ENCODE measurements at places on chromosomes 6 and 20.

- no peak overlapping the region for H3K27ac ChIP-seq
- peaks cover 9% of the 10 kb centered on the region for H3K4me1 ChIP-seq
- no peaks in the 10 kb centered on the region for H3K36me3 ChIP-seq
Observed at GRCh38 chr6:87753131-87753685, 51.2 kb upstream of the AKIRIN2 start.

- H3K27ac ChIP-seq, result no peak overlapping the region
- no peaks in the 10 kb centered on the region for H3K27me3 ChIP-seq
- no peak overlapping the region for H3K4me3 ChIP-seq
Observed at GRCh38 chr20:4088766-4089165, 73.4 kb upstream of the RNF24 start.

DNA sequence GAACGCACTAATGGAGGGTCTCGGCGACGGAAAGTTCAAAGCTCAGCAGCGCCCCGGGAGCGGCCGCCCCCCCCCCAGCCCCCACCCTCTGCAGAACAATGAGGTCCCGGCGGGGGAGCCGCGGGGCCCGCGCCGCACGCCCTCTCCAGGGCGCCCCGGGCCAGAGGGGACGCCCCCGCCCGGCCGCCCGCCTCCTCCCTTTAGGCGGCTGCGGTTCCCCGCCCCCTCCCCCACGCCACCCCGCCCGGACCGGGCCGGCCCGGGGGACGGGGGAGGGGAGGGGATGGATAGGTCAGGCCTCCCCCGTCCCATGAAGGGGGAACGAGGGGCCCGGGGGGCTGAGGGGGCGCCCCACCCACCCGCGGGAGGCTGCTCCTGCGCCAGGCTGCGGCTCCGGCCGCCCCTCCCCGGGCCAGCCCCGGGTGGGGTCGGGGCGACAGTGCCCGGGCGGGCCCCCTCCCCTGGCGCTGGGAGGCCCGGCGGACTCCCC, 1.5 kb downstream of the NOL4L start:
- no peaks in the 10 kb centered on the region for H3K36me3 ChIP-seq
- H3K4me1 ChIP-seq, result peaks cover 21% of the 10 kb centered on the region
- H3K4me3 ChIP-seq, result peak overlapping the region; percentile 4
- H3K27ac ChIP-seq, result no peak overlapping the region
- H3K27me3 ChIP-seq, result peaks cover 4% of the 10 kb centered on the region

DNA sequence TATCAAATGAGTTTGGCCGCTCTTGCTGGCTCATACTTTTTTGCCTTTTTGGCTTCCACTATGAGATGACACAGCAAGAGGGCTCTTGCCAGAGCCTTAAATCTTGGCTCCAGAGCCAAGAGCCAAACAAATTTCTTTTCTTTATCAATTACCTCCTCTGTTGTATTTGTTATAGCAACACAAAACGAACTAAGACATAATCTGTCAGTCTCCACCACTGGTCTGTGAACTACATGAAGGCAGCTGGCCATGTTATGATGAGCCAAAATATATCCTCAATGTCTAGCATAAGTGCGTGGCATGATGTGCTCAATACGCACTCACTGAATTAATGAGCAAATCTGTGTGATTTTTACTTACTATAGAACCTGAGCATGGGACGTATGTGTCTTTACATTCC, 220.0 kb upstream of the ZNF217 start:
- no peak for DNase-seq
- H3K4me3 ChIP-seq, result no peak overlapping the region
- H3K4me1 ChIP-seq, result no peaks in the 10 kb centered on the region
- H3K27ac ChIP-seq, result no peak overlapping the region
- no peaks in the 10 kb centered on the region for H3K36me3 ChIP-seq

- no peaks in the 10 kb centered on the region for H3K4me1 ChIP-seq
- no peak for DNase-seq
- no peak overlapping the region for H3K4me3 ChIP-seq
- H3K36me3 ChIP-seq, result no peaks in the 10 kb centered on the region
Observed at GRCh38 chr20:41870869-41871462, 252.8 kb upstream of the CHD6 start.

- no peak for DNase-seq
- no peak overlapping the region for H3K4me3 ChIP-seq
- no peaks in the 10 kb centered on the region for H3K4me1 ChIP-seq
- peaks cover 49% of the 10 kb centered on the region for H3K36me3 ChIP-seq
- no peak overlapping the region for H3K27ac ChIP-seq
Observed at GRCh38 chr6:147298461-147298860, 94.2 kb downstream of the STXBP5 start.

GRCh38 chr6:70222439-70222749, 80.5 kb downstream of the COL9A1 start:
- H3K27ac ChIP-seq, result no peak overlapping the region
- no peak for DNase-seq
- no peaks in the 10 kb centered on the region for H3K4me1 ChIP-seq
- H3K27me3 ChIP-seq, result peaks cover 16% of the 10 kb centered on the region
- no peak overlapping the region for H3K4me3 ChIP-seq

- no peaks in the 10 kb centered on the region for H3K4me1 ChIP-seq
- no peak overlapping the region for H3K4me3 ChIP-seq
- H3K27ac ChIP-seq, result no peak overlapping the region
- H3K36me3 ChIP-seq, result no peaks in the 10 kb centered on the region
- no peak for DNase-seq
- H3K27me3 ChIP-seq, result no peaks in the 10 kb centered on the region
Observed at GRCh38 chr20:60332523-60332922, 374.3 kb downstream of the CDH26 start.

All from chondrocyte (in vitro differentiated cells).